ENCODE measurements at places on chromosomes 6 and 20.

DNA sequence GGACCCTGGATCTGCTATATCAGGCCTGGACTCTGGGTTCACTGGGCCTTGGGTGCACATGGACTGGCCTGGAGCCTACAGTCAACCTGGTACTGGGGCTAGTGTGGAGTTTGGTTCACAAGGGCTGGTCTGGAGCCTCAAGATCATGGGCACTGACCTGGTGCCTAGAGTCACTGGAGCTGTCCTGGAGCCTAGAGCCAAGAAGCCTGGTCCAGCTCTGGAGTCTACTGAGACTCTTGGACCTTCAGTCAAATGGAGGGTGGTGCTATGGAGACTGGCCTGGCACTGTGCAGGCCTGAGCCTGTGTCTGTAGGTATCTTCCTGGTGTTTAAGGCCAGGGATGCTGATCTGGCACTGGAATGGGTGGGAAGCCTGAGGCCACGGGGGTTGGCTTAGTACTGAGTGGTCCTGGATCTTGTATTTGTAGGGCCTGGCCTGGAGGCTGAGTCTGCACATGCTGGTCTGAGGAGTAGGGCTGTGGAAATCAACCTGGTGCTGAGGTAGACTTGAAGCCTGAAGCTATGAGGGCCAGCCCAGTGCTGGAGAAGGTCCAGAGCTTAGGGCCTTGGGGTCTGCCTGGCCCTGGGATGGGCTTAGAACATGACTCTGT, 16.5 kb upstream of the WFDC9 start:
- DNase-seq: no peak

- DNase-seq: peak; percentile 86
Observed at GRCh38 chr20:63692436-63693082, 3.9 kb upstream of the TNFRSF6B start.

DNA sequence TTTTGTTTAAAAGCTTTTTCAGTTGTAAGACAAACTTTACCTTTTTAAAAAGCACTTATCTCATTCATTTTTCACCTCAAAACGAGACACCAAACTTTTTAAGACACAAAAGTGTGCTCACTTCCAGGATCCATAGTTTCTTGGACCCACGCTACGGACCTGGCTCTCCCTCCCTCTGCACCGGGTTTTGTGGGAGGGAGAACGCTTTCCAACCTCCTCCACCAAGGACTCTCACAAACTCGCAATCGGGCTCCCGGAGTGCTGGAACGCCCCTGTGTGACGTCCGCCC, 436 bp downstream of the CAGE1 start:
- DNase-seq: peak; percentile 30

GRCh38 chr20:17179840-17180239, 47.0 kb upstream of the PCSK2 start:
- DNase-seq: no peak

- no peak for DNase-seq
Observed at GRCh38 chr20:63312690-63313348, 19.8 kb downstream of the COL20A1 start.

DNA sequence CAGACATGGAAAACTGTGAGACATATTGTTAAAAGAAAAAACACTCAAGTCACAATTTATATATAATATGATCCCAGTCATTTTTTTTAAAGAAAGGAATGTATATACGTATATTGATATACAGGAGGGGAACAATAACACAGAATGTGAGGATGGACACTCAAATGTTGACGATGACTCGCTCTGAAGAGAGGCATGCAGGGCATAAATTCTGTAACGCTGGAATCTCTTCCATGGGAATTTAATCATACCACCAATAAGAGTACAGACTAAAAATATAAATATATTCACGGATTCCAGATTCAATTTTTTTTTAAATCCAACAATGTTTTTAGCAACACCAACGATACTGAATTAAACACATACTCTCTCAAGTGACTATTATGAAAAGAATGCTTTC, 106.9 kb upstream of the CCDC28A start:
- no peak for DNase-seq

GRCh38 chr20:10111139-10111958, 76.6 kb downstream of the ANKEF1 start:
- DNase-seq: no peak

GRCh38 chr6:168607272-168608112, 166.5 kb downstream of the SMOC2 start:
- no peak for DNase-seq

- no peak for DNase-seq
Observed at GRCh38 chr20:43988451-43988850, 73.8 kb downstream of the TOX2 start.

GRCh38 chr6:33944686-33945411, 141.0 kb upstream of the MLN start:
- no peak for DNase-seq

All from 8988T (cell line).